PC-9 (cell line): ENCODE measurements at places on chromosomes 4 and X. TPM values are rescaled to one million over a fixed set of nuclear protein-coding genes. Genes with fewer than 3 reads are reported as not detected.

DNA sequence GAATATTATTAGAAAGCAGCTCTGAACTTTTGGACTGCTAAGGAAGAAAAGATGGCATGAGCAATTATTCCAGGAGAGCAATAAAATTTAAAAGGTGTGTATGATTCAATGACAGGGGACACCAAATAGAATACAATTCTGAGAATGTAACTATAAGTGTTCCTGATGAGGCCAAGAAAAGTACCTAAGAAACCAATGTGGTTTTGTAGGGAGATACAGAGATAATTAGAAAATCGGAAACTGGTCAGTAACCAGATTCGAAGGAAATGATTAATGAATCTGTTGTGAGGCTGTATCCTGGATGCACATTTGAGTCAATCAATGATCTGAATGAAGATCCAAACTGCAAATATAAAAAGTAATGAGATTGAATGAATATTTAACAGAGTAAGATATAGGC lies 6.0 kb downstream of the NOA1 start:
- DNase-seq: no peak

- DNase-seq: no peak
Measured at GRCh38 chr4:178080312-178080711, 638.1 kb upstream of the AGA start.

Gene PDCL2
- total RNA-seq: not detected in 2 replicates

DNA sequence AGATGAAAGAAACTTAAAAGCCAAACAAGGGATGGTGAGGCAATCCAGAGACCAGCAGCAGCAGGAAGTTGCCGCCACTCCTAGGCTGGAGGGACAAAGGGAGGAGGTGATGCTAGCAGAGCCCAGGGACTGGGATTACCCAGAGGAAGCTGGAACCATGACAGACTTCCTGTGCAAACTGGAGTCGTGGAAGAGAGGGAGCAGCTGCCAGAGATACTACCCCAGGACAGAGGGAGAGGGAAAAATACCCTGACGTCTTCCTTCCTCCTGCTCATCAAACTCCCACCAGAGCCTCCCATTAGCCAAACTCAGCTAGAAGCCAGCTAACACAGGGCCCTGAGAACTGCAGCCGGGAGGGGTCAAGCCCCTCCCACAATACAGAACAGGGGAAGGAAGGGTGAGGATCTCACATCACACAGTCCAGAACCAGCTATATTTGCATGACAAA lies 101.2 kb upstream of the KLF3 start:
- no peak for DNase-seq

GRCh38 chrX:153387345-153387744 lies 13.8 kb downstream of the PNMA6E start:
- DNase-seq: no peak

DNA sequence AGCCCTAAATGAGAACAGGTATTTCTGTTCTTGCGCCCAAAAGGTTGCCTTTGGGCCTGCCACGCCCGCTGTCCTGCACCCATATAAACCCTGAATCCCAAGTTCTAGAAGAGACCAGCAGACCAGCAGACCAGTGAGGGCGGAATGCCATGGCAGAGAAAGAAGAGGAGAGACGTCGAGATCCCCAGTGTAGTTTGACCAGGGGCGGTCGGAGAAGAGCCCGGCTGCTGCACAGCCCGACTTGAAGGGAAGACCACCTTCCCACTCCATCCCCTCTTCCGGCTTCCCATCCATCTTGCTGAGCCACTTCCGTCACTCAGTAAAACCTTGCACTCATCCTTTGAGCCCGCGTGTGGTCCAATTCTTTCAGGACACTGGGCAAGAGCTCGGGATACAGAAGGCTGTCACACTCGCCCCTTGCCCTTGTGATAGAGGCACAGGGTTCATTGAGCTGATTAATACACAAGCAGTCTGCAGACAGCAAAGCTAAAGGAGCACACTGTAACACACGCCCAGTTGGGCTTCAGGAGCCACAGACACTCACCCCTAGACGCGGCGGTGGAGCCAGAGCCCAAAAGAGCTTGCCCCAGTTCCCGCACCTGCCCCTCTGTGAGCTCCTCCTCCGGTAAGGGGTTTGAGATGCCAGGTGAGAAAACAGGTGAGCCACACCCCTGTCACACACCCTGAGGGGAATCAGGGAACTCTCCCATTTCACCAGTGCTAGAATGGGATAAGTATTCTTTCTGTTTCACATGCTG lies 230.8 kb downstream of the PCDH10 start:
- DNase-seq: no peak

- DNase-seq: no peak
Measured at GRCh38 chr4:139817657-139818452, 152.2 kb downstream of the MGST2 start.

Gene MAGEA3
- total RNA-seq: 133 and 135 TPM in 2 replicates

Gene BBS7
- total RNA-seq: 20.3 and 21.4 TPM in 2 replicates

DNA sequence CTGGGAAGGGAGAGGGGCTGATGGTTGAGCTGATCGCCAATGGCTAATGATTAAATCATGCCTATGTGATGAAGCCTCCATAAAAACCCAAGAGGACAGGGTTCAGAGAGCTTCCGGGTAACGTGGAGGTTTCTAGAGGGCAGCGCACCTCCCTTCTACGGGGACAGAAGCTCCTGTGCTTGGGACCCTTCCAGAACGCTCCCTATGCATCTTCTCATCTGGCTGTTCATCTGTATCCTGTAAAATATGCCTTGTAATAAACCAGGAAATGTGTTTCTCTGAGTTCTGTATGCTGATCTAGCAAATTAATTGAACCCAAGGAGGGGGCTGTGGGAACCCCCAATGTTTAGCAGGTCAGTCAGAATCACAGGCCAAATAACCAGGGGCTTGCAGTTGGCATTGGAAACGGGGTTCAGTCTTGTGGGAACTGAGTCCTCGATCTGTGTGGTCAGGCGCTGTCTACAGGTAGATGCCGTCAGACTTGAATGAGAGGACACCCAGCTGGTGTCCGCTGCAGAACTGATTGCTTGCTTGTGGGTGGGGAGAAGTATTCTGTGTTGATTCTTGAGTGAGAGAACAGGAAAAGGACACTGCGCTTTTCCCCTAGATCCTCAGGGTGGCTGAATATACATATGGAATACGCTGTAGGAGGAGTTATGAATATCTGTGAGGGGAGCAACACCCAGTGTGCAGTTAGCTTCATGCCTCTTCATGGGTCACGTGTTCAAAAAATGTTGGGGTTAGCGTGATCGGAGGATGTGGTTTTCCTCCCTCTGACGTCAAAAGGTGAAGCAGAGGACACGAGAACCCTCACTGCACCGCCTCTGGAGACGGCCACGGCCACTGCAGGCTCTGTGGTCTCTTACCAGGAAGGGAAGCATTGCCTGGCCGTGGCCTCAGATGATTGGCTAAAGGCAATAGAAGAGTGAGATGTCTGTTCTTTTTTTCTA lies 29.2 kb downstream of the HTT-AS start:
- no peak for DNase-seq

Gene ARSJ
- 0.55 and 1.3 TPM in 2 replicates for total RNA-seq

GRCh38 chrX:72117636-72118210 lies 14.0 kb downstream of the RTL5 start:
- DNase-seq: no peak

Gene JAKMIP1
- total RNA-seq: not detected in 2 replicates

Gene RBBP7
- 152 and 197 TPM in 2 replicates for total RNA-seq

DNA sequence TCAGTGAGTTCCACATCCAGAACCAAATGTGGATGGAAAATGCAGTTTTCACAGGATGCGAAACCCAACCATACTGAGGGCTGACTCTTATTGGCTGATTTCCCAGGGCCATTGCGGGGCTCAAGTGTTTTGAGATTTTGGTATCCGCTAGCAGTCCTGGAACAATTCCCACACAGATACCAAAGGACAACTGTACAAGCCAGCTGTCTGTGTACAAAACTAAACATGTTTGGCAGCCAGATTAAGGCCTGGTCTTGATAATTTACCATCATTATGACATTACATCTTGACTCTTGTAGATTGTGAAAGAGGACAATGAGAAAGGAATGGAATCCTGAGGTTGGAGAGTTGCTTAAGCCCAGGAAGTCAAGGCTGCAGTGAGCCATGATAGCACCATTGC lies 121.9 kb downstream of the DKK2 start:
- DNase-seq: no peak

Gene GJB1
- total RNA-seq: not detected in 2 replicates

- DNase-seq: no peak
Measured at GRCh38 chr4:1628892-1629698, 55.0 kb downstream of the FAM53A start.

Gene SOX3
- not detected in 2 replicates for total RNA-seq

Gene MAGEA1
- total RNA-seq: not detected in 2 replicates

GRCh38 chr4:122633211-122633610 lies 12.3 kb upstream of the IL21 start:
- no peak for DNase-seq

GRCh38 chr4:148097801-148098200 lies 344.4 kb downstream of the NR3C2 start:
- DNase-seq: no peak

DNA sequence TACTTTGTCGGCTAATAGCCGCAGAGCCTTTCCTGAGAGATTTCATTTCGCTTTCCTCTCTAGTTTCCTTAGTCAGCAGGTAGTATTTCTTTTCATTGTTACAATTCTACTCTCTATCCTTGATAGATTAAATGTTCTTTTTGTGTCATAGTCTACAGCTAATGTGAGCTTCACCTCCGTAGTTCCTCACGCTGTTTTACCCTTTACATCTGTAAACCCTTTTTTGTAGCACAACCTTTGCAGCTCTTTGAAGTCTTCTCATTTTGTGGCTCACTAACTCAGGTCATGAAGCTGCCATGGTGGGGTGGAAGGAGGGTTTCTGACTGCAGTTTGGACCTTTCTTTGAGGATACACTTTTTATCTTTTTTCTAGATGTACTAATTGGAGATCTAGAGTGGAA lies 1008.8 kb upstream of the PABPC4L start:
- no peak for DNase-seq

Gene F8A3
- total RNA-seq: 19.0 and 28.3 TPM in 2 replicates

- no peak for DNase-seq
Measured at GRCh38 chrX:136574548-136574947, 42.5 kb downstream of the VGLL1 start.

DNA sequence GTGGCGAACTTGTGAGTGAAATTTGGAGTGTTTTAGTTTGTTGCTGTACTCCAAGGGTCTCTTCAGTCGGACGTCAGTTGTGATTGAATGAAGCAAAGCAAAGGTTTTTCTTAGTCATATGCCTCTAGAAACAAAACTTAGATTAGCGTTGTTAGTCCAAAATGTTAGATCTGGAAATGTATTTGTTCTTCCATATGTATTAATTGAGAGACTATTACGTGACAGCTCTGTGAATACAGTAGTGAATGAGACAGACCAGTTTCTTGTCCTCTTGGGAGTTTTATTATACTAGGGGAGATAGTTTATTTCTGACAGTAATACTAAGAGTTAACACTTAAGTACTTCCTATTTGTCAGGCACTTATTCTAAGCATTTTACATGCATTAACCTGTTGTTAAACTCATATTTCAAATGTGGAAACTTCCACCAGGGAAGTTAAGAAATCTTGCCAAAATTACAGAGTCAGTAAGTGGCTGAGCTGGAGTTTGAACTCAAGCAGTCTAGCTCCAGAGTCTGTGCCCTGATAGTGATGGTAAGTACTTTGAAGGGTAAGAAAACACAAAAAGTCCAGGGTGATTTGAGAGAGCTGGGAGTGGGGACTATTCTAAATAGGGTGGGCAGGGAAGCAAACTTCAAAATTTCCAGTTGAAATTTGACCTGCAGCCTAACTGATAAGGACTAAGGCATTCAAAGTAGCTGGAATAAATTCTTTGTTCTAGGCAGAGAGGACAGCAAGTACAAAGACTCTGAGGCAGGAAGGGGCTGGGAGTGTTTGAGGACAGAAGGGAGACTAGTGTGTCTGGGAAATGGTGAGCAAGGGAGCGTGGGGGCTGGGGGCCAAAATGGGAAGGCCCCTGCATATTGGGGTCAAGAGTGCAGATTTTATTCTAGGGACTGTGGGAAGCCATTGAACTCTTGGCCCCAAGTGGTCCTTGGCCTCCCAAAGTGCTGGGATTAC lies 17.0 kb downstream of the ADD1 start:
- no peak for DNase-seq

Gene TLR10
- total RNA-seq: not detected in 2 replicates

- DNase-seq: no peak
Measured at GRCh38 chr4:181162676-181163075, 1080.5 kb upstream of the TENM3 start.

- no peak for DNase-seq
Measured at GRCh38 chr4:162684371-162684700, 482.4 kb downstream of the NAF1 start.

Gene CRMP1
- not detected in 2 replicates for total RNA-seq

GRCh38 chr4:95153182-95153581 lies 395.4 kb downstream of the BMPR1B start:
- DNase-seq: no peak

Gene MAGEC2
- not detected in 2 replicates for total RNA-seq

DNA sequence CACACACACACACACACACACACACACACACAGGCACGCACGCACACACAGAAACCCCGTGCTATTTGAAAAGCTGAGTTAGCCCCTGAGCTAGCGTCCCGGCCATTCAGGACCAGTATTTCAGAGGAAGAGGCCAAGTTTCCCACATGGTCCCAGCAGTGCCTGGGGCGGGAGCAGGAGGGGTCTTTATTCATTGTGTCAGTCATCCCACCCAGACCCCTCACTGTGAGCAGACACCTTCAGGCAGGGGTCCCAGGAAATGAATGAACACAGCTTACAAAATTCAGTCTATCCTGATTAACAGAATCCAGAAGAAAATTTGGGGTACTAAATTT lies 58.1 kb downstream of the ZFYVE28 start:
- DNase-seq: no peak

- DNase-seq: no peak
Measured at GRCh38 chrX:84453351-84454246, 48.7 kb downstream of the HDX start.

Gene CTAG2
- not detected in 2 replicates for total RNA-seq

- no peak for DNase-seq
Measured at GRCh38 chr4:90960433-90960832, 833.2 kb downstream of the CCSER1 start.

GRCh38 chrX:10524578-10524977 lies 95.8 kb downstream of the MID1 start:
- DNase-seq: no peak

Gene FGFR3
- total RNA-seq: 8.2 and 10.6 TPM in 2 replicates

- DNase-seq: no peak
Measured at GRCh38 chrX:12970691-12971202, 4.2 kb upstream of the TMSB4X start.

DNA sequence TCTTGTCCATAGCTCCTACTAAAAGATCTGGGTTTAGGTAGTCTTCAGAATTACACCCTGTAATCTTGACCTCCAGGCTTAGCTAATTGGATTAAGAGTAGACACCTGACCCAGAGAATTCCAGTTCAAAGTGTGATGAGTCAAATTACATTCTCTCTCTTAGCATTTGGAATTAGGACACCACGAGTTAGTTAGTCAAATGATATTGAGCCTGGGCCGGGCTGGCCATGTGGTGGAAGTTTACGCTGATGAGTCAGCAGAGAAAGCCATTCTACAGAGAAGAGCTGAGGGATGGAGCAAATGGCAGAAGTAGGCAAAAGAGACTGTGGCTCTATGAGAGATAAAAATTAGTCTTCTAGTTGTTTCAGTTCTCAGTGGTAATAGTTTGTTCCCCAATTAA lies 31.1 kb downstream of the CEP44 start:
- DNase-seq: no peak

Gene ZNF711
- total RNA-seq: not detected in 2 replicates

Gene STARD8
- 1.6 and 2.2 TPM in 2 replicates for total RNA-seq

Gene CAPN6
- total RNA-seq: not detected in 2 replicates

GRCh38 chr4:40185830-40186664 lies 10.8 kb upstream of the RHOH start:
- no peak for DNase-seq
